ENCODE measurements at places on chromosomes 16 and 17.
A peak's percentile ranks its signal among the peaks of the same experiment; 100 is the strongest.

DNA sequence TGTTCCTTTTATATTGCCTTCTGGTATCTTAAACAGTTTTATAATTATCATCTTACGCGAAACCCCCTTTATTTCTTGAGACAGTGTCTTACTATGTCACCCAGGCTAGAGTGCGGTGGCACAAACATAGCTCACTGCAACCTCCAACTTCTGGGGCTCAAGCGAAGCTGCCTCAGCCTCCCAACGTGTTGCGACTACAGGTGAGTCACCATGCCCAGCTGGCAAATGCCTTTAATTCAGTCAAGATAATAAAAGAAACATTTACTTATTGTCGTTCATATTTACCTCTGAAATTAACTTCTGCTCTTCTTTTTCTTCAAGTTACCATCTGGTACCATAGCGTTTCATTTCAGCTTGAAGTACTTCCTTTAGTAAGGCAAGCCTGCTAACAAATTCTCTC lies 43.9 kb downstream of the FBXL20 start:
- no peak for DNase-seq

GRCh38 chr17:79939755-79940458 lies 95.8 kb downstream of the TBC1D16 start:
- DNase-seq: no peak

DNA sequence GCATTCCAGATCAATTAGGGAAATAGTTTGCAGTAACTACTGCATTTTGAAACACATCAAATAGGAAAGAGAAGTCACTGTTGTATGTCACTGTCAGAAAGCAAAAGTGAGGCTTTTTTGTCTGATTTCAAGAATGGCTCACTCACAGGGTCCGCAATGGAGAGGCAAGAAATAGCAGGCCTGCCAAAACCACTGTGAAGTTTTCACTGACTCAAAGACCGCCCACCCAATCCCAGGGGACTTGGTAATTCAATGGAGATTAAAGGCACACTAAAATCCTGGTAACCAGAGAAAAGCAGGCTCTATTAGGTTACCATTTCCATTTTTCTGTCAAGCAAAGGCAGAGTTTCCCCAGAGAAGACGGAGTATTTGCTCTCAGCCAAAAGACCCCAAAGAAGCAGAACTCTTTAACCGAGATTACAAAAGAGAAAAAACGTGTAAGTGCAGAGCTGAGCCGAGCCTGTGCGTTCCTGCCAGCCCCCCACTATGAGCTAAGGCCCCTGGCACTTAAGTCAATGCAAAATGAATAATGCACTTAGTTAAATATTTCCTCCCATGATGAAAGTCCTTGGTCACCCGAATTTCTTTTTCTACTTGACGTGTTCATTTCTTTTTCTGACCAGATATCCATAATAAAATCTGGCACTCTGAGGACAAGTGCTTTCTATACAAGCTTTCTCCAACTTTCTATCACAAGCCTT lies 57.0 kb downstream of the FOXL1 start:
- DNase-seq: no peak

DNA sequence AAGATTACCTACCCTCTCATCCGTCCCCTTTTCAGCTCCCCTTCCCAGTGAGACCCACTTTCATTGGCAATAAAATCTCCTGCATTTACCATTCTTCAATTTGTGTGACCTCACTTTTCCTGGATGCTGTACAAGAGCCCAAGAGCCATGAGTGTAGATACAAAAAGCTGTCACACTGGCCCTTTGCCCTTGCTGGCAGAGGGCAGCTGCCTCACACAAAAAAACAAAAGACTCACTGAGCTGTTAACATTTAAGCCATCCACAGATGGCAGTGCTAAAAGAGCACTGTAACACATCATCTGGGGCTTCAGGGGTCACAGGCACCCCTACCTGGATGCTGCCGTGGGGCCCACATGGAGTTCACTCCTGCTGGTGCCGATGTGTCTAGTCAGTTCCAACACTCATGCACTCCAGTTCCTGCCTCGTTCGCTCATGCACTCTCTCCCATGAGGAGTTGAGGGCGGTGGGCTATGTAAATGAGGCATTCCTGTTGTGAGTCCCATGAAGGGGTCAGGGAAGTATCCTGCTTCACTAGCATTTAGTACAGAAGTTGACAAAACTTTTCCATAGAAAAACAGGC lies 123.1 kb downstream of the CA10 start:
- DNase-seq: peak; percentile 28

DNA sequence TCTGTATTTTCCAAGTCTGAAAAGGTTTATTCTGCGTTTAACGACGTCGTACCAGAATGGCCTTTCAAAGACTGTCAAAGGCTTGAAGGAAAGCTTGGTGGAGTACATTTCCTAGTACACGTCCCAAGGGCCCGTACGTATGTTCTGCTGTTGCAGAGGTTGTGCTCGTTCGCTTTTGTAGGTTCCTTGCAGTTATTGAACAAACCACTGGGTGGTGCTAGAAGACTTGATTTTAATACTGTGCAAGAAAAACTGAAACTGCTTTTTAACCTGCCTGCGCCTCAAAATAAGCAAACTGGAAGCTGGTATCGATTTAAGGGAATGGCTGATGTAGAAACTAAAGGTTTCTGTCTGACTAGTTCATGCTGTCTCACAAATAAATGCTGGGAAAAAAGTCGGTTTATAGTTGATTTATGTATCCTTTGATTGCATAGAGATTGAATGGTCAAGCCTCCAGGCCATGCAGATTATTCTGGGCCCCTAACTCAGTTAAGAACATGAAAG lies 54.6 kb downstream of the USP10 start:
- no peak for DNase-seq

DNA sequence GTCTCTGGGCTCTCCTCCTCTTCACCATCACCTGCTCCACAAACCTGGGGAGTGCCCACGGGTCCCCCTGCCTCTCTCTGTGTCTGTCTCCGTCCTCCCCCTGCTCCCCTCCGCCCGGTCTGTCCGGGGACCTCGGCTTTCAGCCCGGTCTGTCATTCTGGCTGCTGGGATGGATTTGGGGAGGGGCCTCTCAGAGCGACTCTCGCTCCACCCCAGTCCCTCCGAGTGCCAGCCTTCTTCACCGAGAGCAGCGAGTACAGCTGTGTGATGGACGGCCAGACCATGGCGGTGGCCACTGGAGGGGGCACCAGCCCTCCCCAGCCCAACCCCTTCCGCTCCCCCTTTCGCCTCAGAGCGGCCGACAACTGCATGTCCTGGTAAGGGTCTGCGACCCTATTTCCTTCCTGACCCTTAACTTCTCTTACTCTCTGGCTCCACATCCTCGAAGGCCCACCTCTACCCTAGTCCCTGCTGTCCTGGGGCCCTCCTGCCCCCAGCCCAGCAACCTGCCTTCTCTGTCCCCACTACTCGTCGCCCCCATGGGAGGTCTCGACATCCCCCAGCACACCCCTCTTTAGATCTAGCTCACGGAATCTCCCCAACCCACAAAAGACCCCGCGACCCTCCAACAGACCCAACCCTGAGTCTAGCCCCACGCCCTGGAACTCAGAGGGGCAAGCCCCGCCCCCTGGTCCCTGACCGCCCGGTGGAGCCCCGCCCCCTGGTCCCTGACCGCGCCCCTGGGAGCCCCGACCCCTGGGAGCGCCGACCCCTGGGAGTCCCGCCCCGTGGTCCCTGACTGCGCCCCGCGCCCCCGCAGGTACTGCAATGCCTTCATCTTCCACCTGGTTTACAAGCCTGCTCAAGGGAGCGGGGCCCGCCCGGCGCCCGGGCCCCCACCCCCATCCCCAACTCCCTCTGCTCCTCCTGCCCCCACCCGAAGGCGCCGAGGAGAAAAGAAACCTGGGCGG lies 5.6 kb upstream of the CXCL16 start:
- DNase-seq: no peak

DNA sequence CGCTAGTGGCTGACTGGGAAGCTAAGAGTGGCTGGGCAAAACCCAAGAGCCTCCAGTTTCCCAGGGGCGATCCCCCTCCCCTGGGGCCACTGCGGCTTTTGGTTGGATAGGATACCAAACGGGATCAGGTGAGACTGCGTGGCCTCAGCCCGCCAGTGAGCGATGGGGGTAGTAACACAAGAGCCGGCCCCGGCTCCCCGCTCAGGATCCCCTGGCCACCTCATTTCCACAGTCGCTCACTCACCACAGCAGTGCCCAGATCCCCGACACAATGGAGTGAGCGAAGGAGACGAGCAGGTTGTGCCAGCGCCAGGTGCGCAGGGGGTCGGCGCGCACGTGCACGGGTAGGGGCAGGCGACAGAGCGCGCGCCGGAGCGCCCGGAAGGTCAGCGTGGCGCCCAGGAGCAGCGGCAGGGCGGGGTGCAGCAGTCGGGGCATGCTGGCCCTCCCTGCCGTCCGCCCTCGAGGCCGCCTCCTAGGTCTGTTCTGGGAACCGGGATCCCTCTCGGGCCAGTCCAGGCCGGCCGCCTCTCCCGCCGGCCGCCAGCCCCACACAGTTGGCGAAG lies 290 bp downstream of the TLCD1 start:
- no peak for DNase-seq

GRCh38 chr16:22693638-22694340 lies 120.2 kb upstream of the HS3ST2 start:
- no peak for DNase-seq

GRCh38 chr17:44688200-44688599 lies 1.4 kb downstream of the CCDC43 start:
- DNase-seq: no peak

DNA sequence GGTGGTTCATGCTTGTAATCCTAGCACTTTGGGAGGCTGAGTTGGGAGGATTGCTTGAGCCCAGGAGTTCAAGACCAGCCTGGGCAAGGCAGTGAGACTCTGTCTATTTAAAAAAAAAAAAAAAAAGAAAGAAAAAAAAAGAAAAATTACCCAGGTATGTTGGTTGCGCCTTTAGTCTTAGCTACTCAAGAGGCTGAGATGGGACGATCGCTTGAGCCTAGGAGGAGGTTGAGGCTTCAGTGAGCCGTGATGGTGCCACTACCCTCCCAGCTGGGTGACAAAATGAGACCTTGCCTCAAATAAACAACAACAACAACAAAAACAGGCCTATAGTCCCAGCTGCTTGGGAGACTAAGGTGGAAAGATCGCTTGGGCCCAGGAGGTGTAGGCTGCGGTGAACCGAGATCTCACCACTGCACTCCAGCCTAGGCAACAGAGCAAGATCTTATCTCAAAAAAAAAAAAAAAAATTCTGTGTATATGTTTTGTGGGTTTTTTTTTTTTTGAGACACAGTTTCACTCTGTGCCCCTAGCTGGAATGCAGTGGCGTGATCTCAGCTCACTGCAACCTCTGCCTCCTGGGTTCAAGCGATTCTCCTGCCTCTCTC lies 12.5 kb upstream of the ANKRD40CL start:
- DNase-seq: no peak

DNA sequence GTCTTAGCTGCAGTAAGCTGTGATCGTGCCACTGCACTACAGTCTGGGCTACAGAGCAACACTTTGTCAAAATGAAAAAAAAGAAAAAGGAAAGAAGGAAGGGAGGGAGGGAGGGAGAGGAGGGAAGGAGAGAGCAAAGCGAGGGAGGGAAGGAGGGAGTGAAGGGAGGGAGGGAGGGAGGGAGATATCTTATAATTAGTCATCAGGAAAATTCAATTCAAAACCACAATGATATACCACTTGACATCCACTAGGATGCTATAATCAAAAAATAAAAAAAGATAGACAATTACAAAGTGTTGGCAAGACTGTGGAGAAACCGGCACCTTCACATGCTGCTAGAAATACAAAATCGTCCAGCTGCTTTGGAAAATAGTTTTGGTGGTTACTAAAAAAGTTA lies 93.8 kb downstream of the CDC27 start:
- DNase-seq: no peak

GRCh38 chr17:29621751-29622194 lies 939 bp downstream of the CORO6 start:
- no peak for DNase-seq

Data from posterior cingulate gyrus (tissue), 11 donors.